ENCODE measurements at places on chromosomes 7 and 10.

DNA sequence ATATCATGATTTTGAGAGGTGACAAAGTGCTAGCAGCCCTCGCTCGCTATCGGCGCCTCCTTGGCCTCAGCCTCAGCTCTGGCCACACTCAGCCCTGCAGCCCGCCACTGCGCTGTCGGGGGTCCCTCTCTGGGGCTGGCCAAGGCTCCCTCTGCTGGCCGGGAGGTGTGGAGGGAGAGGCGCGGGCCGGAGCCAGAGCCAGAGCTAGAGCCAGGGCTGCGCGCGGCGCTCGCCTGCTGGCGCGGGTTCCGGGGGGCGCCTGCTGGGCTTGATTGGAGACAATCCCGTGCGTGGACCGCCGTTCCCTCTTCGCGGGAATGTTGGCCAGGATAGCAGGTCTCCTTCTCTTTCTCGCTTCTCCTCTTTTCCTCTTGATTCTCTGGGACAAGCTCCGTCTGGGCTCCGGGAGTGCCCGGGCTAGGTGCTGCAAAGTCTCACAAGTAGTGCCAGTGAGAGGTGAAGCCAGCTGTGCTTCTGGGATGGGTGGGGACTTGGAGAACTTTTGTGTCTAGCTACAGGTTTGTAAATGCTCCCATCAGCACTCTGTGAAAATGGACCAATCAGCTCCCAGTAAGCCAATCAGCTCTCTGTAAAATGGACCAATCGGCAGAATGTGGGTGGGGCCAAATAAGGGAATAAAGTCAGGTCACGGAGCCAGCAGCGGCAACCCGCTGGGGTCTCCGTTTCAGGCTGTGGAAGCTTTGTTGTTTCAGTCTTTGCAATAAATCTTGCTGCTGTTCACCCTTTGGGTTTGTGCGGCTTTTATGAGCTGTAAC lies 43.4 kb upstream of the ELMO1 start:
- DNase-seq: no peak

DNA sequence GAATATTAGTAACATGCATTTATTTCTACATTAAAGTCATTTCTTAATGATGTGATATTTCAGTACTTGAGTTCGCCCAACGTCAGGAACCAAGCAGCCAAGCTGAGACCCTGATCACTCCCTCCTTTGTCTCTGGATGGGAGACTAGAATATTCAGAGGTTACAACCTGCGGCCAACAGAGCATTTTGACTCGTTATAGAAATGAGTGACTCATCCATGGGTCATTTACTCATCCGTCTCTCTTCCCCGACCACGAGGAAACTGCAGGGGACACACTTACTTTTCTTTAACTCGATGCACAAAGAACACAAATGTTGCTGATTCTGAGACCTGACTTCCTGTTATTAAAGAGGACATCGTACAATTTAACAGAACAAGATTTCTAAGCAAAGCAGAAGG lies 343.3 kb downstream of the FRMD4A start:
- peak; percentile 53 for DNase-seq

DNA sequence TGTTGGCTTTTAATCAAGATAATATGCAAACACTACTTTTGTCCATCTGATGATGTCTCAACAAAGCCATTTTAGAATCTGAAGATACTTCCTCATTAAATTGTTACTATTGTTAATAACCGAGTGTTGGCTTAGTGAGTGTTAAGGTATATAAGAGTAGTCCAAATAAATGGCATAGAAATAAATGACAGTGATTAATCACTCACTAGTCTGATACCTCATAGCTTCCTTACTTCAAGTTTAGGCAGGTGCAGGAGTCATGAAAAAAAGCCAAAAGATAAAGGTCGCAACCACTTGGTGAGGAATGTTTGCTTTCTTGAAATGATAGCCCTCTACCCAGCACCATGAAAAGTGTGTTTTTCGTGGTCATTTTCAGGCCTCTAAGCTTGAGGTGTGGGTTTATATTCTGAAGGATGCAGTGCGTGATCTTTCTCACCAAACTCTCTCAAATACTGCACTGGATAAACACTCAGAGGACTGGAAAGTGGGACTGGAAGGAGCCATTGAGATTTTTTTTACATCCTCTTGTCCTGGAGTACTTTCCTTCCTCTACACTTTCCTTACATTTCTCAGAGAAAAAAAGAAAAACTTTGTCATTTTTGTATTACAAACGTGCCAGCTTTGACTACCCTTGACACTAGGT lies 138.1 kb downstream of the KIAA1217 start:
- DNase-seq: no peak

DNA sequence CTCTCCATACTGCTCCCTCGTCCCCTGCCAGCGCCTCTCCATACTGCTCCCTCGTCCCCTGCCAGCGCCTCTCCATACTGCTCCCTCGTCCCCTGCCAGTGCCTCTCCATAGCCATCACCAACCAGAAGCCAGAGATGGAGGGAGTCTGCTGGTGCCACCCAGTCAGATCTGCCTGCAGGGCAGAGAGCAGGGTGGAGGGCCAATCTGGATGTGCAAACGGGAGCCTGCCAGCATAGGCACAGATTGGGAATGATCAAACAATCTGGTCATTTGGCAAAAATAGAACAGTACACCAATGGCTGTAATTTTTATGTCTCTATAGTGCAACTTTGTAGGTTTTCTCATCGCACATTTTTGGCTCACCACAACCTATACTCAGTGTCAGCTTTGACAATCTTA lies 76.9 kb upstream of the LRRC4 start:
- DNase-seq: no peak

DNA sequence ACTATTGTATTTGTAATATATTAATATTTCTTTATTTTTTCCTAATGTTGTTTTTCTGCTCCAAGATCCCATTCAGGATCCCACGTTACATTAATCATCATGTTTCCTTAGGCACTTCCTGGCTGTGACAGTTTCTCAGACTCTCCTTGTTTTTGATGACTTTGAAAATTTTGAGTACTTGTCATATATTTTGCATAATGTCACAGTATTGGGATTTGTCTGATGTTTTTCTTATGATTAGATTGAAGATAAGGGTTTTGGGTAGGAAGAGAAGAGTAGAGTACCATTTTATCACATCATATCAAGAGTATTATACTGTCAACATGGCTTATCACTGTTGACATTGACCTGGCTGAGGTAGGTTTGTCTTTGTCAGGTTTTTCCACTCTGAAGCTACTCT lies 146.3 kb upstream of the TPK1 start:
- DNase-seq: no peak

- DNase-seq: no peak
Observed at GRCh38 chr10:59099481-59099880, 77.0 kb upstream of the PHYHIPL start.

- DNase-seq: no peak
Observed at GRCh38 chr7:140534743-140535142, 55.4 kb upstream of the MKRN1 start.

DNA sequence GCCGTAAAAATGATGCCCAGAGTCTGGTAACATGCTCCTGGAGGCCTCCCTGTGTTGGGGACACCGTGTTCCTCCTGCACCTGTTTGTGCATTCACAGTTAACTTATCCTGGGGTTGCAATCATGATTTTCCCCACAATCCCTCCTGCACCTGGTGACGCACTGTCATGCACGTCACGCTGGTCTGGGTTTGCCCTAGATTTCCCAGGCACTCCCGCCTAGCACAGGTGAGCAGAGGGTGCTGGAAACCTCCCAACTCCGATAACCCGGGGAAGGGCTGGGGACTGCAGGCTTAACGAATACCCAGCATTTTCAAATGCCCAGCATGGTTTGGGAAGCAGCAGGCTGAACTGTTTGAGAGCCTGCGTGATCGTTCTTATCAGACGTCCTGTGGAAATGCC lies 427.1 kb downstream of the TCERG1L start:
- DNase-seq: no peak

DNA sequence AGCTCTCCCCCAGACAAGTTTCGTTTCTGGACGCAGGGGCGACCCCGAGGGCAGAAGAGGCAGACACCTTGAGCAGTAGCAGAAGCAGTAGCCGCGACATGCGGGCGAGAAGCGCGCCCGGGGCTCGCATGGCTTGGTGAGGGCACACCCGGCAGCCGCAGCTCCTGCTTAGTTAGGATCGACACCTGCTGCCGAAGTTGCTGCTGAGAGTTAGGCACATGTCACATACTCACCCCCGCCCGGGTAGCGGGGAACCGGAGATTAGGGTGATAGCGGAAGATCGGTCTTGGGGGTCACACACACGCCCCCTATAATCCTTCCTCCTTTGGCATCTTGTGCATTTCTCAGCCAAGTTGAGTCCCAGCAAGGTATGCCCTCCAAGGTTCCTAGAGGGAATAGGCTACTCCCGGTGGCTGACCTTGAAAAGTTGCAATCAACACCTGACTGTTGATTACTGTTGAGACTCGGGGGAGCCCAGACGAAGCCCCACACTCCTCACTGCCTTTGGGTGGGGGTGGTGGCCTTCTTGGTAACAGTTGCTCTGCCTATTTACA lies 668 bp downstream of the GPR37 start:
- DNase-seq: no peak

DNA sequence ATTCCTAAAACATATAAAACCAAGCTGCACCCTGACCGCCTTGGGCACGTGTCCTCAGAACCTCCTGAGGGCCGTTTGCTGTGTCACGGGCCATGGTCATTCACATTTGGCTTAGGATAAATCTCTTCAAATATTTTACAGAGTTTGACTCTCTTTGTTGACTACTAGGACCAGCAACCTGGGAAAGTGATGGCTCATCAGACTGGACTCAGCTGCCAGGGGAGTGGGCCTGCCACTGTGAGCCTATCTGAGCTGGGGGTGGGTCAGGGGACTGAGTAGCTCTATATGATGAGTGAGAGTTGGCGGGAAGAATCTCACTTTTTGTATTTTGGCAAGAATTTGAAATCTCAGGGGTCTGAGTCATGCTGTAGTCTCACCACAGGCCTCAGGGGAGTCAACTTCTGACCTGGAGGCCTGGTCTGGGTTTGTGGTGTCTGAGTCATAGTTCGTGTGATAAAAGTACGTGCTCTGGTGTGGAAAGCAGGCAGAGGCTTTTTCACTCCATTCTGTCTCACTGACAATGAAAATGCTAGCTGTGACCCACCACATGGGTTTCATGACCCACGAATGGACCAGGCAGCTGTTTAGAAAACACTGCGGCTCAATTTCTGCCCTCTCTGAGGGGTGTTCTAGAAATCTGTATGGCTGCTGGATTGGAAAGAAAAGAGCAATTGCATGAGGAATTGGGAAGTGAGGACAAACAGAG lies 4.2 kb upstream of the UPP1 start:
- peak; percentile 96 for DNase-seq

- DNase-seq: peak; percentile 29
Observed at GRCh38 chr10:98632456-98633150, 185.9 kb upstream of the HPS1 start.

- no peak for DNase-seq
Observed at GRCh38 chr10:103876155-103876554, 20.8 kb upstream of the SH3PXD2A start.

DNA sequence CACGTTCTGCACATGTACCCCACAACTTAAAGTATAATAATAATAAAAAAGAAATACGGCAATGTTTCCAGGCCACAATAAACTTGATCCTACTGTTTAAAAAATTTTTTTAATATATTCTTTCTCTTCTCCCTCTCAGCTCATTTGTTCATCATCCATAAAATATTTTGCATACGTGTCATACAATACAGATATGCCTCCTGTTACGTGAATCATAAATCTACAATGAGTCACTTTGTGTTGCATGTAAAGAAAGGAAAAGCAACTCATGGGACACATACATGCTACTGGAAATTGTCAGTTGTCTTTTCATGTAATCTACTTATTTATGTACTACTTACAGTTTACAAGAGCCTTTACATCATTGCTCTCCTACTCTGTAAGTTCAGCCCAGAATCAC lies 1.1 kb upstream of the TECTB start:
- DNase-seq: no peak

- no peak for DNase-seq
Observed at GRCh38 chr7:54799792-54800191, 40.8 kb upstream of the SEC61G start.

GRCh38 chr7:123958186-123958703 lies 33.2 kb downstream of the SPAM1 start:
- DNase-seq: no peak

DNA sequence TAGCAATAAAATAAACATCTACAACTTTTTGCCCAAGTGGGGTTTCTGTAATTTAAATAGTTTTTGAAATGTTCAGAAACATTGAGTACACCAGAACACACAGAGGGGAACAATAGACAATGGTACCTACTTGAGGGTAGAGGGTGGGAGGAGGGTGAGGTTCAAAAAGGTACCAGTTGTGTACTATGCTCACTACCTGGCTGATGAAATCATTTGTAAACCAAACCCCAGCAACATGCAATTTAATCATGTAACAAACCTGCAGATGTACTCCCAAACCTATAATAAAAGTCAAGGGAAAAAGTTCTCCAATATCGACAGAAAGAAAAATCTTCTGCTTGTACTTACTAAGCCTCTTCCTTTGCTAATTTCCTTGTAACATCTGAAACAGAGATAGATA lies 4.2 kb upstream of the TES start:
- no peak for DNase-seq

DNA sequence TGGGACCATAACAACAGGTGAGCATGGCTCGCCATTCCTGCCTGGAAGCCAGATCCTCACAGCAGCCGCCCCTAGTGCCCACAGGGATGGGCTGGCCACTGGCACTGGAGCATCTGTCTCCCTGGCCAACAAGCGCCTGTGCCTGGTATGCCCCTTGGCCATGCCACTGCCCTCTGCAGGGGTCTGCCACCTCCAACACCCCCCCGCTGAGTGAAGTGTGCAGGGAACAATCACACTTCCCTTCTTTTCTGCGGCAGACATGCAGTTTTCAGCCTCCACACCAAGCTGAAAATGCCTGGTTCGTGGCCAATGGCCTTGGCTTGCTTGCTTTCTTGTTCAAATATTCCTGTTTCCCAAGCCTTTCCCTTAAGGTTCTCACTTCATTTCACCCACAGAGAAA lies 50.7 kb downstream of the HSPA12A start:
- DNase-seq: no peak

DNA sequence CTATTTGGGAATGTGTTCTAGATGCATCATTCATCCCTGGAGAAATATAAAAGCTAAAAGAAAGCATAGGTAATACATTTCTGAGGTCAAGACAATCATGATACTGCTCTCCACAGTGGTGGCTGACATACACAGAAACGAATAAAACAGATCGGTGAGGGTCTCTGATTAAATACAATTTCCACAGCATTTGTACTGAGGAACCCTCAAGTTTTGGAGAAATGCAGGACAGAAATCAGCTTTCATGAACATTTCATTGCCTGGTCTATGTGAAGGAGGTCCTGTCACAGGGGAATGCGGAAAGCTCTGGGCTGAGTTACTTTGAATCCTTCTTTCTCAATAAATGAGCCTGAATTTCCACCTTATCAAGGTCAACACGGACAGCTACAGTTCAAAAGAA lies 67.9 kb upstream of the ITGB1 start:
- no peak for DNase-seq

- DNase-seq: no peak
Observed at GRCh38 chr7:137850972-137851945, 4.5 kb upstream of the DGKI start.

DNA sequence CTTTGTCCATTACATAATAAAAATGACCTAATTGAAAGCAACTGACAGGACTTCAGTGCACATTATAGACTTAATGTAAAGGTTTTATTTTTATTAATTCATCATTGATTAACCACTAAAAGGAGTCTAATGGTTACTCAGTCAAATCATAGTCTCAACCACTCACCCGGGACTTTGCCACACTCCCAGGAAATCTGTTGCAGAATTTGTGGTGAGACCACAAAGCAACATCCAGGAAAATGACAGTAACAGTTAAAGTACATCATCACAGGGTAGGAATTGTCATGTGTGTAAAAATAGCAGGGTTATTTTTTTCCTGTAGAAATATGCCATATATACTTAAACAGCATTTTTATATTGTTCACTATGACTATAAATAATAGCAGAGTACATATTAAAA lies 6.3 kb upstream of the HGF start:
- DNase-seq: no peak

- no peak for DNase-seq
Observed at GRCh38 chr7:38759028-38759427, 127.9 kb upstream of the AMPH start.
